ENCODE measurements at places on chromosomes 3 and 15.

GRCh38 chr15:44804298-44805046 lies 68.1 kb downstream of the TRIM69 start:
- DNase-seq: no peak

GRCh38 chr15:59567324-59567723 lies 44.3 kb upstream of the GCNT3 start:
- no peak for DNase-seq

DNA sequence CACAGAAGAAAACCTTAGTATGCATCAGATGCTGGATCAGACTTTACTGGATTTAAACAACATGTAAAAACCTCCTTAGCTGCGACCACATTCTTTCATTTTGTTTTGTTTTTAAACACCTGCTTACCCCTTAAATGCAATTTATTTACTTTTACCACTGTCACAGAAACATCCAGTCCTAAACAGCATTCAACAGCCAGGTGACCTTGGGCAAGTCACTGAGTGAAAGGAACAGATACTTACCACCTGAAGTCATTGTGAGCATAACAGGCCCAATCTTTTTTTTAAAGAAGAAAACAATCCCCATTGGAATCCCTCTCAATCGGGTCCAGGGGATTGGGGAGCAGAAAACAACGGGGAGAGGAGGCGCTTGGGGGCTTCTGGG lies 390 bp downstream of the STARD5 start:
- DNase-seq: no peak

DNA sequence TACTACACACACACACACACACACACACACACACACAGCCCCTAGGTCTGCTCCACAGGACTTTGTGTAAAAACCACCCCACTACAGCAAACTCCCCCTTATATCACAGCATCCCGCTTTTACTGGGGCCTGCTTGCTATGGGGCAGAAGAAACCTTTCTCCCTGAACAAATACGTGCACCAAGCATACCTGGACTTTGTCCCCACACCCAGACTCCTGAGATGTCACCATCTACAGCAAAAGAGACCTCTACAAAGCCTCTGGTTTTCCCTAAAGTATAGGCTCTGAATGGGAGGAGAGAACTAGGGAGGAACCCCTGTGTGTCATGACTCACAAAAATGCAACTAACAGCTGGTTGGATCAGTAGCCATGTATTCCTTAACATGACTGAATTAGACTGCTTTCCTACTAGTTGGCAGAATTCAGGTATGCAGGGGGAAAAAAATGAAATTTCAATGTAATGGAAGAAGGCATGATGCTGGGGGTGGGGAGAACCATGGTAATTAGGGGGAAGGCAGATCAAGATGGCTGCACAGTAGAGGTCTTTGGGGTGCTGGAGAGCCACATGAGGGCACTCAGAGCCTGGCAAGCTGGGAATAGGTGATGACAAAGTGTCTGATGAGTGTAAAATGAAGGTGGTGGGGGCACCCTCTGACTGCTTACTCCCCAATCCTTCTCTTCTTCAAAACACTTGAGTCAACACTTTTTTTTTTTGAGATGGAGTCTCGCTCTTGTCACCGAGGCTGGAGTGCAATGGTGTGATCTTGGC lies 45.9 kb downstream of the DAPK2 start:
- DNase-seq: no peak

- DNase-seq: peak; percentile 28
These were observed 517.3 kb downstream of the MECOM start for GRCh38 chr3:169146179-169146665.

DNA sequence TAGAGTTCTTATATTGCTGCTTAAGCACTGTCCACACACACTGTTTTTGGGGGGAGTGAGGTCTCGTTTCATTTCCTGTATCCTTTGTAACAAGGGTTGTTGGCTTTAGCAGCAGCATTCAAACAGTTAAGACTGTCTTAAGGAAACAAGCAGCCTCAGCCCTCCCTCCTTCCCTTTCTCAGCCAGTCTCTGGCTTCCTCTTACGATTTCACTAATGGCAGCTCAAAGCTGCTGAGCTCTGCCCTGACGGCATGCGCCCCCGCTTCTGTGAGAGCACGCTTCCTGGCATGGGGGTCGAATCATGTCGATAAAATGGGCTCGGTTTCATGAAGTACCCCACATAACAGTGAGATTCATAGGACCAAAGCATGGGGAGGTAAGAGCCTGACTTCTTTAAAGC lies 105.0 kb downstream of the KLHL25 start:
- no peak for DNase-seq

GRCh38 chr3:190617185-190617584 lies 103.3 kb downstream of the IL1RAP start:
- DNase-seq: no peak

GRCh38 chr3:41907330-41908073 lies 54.4 kb downstream of the ULK4 start:
- peak; percentile 31 for DNase-seq

- DNase-seq: no peak
These were observed 137.4 kb downstream of the NR1I2 start for GRCh38 chr3:119918992-119919933.

- DNase-seq: no peak
These were observed 10.1 kb downstream of the TGFBR2 start for GRCh38 chr3:30616347-30617027.

- DNase-seq: no peak
These were observed 18.6 kb upstream of the FNDC3B start for GRCh38 chr3:172020763-172021162.

GRCh38 chr3:5332270-5332956 lies 144.9 kb downstream of the EDEM1 start:
- no peak for DNase-seq
